ENCODE measurements at places on chromosomes 1 and 21. TPM values are rescaled to one million over a fixed set of nuclear protein-coding genes. Genes with fewer than 3 reads are reported as not detected.

Gene KIF21B
- 2.4 TPM for polyA plus RNA-seq

Gene KRTAP23-1
- not detected for polyA plus RNA-seq

Gene ZFP69B
- polyA plus RNA-seq: not detected

GRCh38 chr21:39053126-39053525 is 130.1 kb downstream of the PSMG1 start:
- no peak for DNase-seq

DNA sequence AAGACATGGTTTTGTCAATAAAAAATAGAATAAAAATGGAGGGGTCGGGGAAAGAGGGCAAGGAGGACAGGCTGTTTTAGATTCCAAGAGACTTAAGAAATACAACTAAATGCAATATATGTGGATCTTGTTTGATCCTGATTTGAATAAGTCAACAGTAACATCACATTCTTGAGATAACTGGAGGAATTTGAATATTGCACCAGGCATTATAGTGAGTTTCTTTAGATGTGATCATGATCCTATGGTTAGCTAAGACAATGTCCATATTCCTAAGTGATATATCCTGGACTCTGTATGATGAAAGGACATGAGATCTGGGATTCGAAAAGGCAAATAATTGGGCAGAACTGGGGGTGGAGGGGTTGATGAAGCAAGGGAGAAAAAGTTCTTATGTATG is 311.8 kb downstream of the PLPP3 start:
- no peak for DNase-seq

DNA sequence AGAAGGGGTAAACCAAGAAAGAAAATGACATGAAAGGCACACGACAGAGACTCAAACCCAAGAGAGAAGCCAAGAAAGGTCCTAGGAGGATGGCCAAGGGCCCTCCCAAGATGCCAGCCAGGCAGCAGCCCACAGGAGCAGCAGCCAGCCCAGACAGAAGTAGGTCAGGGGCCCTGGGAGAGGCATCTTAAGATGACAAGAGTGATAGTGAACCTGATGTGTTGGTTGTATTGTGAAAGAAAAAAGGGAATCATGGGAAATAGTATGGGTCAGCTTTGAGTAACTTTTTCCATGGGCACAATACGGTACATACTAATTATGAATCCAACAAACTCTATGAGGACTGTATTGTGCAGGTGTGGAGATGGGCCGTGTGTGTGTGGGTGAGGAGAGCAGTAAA is 3.3 kb downstream of the CCSAP start:
- DNase-seq: no peak
